Stimulated activated CD8-positive, alpha-beta memory T cell treated with anti-CD3 and anti-CD28 coated beads, Interleukin-4, amount 100 ng/mL, for 4 hours (primary cell): ENCODE measurements at places on chromosomes 2 and 18.

GRCh38 chr2:160308476-160308875, 108.4 kb upstream of the ITGB6 start:
- DNase-seq: no peak

- DNase-seq: no peak
These were observed 55.2 kb downstream of the ZEB2 start for GRCh38 chr2:144464730-144465129.

DNA sequence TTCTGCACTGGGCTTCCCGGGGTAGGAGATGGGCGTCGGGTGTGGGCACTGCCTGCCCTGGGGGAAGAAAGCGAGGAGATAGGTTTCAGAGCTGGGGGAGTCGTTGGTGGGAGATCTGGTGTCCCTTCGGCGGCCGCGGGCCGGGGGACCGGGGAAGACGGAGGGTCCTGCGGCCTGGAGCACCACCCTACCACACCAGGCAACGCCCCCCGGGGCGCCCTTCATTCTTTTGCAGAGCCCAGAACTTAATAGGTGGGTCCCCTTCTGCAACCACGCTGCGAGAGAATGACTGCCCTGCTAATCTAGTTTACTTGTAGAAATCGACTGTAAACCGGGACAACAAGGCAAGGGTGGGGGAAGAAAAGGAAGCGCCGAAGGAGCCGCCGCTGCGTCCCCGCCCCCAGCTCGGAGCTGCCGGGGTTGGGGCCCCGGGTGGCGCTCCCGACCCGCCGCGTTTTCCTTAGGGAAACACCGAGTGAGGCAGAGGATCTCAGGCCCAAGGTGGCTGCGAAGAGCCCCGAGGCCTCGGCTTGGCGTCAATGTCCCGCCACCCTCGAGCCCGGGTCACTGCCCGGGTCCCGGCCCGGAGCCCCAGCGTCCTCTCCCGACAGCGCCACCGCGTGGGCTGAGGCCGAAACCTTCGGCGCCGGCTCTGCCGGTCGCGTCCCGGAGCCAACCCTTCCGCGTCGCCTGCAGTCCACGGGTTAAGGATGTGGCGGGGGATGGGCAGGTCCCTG, 5.4 kb upstream of the SATB2 start:
- DNase-seq: no peak

DNA sequence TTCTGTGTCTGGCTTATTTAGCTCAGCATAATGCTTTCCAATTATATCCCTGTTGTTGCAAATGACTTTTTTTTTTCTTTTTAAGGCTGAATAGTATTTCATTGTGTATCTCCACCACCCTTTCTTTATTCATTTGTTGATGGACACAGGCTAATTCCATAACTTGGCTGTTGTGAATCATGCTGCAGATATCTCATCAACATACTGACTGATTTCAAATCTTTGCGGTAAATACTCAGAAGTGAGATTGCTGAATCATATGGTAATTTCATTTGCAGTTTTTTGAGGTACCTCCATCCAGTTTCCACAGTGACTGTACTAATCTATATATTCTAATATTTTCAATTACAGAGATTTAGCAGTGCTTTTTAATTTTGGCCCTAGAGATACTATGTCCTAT, 266.2 kb downstream of the TMX3 start:
- no peak for DNase-seq

DNA sequence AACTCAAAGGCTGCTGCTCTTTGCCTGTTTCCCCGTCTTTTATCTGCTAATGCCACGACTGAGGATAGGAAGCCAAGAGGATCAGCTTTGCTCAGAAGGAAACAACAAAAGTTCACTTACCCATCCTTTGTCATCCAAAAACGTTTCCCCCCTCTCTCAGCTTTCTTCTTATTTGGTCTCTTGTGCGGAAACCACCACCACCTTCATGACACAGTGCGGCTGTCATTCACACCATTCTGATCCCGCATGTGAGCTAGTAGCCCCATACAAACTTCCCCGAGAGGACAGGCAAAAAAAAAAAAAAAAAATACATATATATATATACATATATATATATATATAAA, 656 bp downstream of the LRRTM4 start:
- DNase-seq: no peak

GRCh38 chr2:17879137-17879912, 858 bp downstream of the KCNS3 start:
- DNase-seq: no peak

DNA sequence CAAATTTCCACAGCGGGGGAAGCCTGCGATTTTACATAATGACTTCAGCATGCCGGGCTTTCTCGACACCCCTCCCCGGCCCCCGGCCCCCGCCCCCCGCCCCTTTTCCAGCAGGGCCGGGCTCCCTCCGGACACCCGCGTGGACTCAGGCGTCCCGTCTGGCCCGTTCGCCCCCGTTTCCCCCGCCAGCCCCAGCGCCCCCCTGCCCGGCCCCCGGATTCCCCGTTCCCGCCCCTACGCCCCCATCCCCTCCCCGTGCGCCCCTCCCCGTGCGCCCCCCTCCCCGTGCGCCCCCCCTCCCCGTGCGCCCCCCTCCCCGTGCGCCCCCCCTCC, 456 bp upstream of the NFATC1 start:
- no peak for DNase-seq

- DNase-seq: no peak
These were observed 672.2 kb downstream of the BCL11A start for GRCh38 chr2:59881218-59881617.

DNA sequence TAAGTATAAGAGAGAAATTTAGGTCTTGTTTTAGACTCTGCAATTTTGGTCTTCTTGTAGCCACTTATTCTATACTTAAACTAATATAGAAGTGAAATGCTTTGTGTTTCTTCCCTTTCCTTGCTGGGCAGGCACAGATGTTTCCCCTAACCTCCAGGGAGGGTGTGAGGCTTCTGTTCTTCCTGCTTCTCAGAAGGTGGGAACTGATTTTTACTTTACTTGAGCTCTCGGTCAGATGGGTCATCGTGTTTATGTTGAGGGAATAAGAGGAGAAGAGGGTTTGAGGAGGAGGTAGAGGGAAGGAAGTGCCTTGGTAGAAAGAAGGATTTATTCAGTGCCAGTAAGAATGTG, 92.5 kb upstream of the CXCR4 start:
- DNase-seq: no peak

GRCh38 chr2:123723706-123724105, 301.4 kb upstream of the CNTNAP5 start:
- no peak for DNase-seq

DNA sequence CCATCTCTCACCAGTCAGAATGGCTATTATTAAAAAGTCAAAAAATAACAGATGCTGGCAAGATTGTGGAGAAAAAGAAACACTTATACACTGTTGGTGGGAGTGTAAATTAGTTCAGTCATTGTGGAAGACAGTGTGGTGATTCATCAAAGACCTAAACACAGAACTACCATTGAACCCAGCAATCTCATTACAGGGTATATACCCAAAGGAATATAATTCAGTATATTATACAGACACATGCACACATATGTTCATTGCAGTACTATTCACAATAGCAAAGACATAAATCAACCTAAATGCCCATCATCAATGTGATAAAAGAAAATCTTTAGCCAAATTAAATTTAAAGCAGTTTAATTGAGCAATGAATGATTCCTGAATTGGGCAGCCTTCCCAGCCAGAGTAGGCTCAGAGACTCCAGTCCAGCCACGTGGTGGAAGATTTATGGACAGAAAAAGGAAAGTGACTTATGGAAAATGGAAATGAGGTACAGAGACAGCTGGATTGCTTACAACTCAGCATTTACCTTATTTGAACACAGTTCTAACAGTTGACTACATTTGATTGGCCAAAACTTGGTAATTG, 377.1 kb upstream of the SLC39A10 start:
- DNase-seq: no peak

- DNase-seq: no peak
These were observed 100.1 kb upstream of the TLK1 start for GRCh38 chr2:171260471-171261424.

DNA sequence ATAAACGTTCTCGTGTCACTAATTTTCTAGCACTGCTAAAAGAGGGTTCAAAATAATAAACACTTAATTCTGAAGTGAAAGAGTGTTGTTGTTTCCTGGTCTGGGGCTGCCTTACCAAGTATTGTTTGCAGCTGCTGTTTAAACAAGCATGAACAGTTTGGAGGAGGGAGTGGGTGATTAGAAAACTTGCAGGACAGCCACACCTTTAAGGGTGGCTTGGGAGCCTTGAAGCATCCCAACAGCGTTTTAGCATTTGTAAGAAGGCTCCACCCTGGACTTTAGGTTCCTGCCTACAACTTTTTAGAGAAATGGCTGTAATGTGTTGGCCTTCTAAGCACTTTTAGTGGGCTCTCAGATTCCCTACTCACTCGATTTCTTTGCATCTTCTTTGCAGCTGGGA, 371.6 kb downstream of the TGIF1 start:
- DNase-seq: no peak

GRCh38 chr18:33123862-33124518, 316.5 kb downstream of the CCDC178 start:
- DNase-seq: no peak

- DNase-seq: no peak
These were observed 104.4 kb downstream of the AFF3 start for GRCh38 chr2:100038011-100038410.

- DNase-seq: no peak
These were observed 41.0 kb downstream of the CDKL4 start for GRCh38 chr2:39202639-39203369.

DNA sequence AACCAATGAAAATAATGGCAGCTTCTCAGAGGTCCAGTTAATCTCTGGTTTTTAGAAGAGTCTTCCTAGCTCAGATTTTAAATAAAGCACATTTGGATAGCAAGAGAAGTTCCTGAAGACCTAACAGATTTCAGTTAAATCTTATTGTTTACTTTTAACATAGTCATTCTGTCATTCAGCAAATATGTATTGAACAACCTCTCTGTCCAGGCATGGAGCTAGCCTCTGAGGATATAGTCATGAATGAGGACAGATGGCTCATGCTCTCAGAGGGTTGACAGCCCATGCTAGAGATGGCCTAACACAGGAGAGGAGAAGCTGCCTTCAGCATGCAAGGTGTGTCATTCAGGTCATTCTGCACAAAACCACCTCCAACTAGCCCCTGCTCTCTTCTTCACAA, 6.2 kb downstream of the CCBE1 start:
- DNase-seq: no peak

GRCh38 chr2:198700319-198700718, 757.4 kb downstream of the SATB2 start:
- DNase-seq: no peak

- no peak for DNase-seq
These were observed 33.0 kb upstream of the PTH2R start for GRCh38 chr2:208373460-208374089.

DNA sequence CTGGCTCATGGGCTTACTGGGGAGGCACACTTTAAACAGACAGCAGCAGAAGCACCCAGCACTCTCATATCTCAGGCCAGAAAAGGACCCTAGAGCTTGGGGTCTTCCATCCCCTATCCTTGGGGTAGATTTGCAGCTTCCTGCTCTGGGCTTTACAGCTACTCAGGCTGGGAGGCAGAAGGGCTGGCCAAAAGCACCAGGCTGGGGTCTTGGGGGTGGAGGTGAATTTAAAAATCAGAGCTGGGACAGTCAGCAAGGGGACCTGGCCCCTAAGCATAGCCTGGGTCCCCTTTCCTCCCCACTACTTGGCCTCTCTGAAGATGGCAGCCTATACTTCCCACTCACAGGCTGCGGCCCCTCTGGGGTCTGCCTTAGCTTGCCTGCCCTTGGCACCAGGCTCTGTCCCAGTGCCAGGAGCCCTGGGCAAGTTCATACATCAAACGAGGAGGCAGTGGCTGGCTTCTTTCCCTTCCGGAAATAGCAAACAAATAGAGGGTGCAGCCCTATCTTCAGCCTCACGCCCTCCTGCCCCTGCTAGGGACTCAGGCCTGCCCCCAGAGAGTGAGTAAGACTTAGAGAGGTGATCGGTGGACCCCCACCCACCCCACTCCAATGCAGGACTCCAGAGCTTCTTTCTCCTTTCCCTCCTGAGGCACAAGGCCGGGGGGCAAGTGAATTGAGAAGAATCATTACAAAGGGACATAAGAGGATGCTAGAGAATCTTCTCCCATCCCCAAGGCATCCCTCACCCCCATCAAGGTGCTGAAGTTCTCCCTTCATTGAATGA, 26.0 kb upstream of the TNS1 start:
- DNase-seq: no peak

DNA sequence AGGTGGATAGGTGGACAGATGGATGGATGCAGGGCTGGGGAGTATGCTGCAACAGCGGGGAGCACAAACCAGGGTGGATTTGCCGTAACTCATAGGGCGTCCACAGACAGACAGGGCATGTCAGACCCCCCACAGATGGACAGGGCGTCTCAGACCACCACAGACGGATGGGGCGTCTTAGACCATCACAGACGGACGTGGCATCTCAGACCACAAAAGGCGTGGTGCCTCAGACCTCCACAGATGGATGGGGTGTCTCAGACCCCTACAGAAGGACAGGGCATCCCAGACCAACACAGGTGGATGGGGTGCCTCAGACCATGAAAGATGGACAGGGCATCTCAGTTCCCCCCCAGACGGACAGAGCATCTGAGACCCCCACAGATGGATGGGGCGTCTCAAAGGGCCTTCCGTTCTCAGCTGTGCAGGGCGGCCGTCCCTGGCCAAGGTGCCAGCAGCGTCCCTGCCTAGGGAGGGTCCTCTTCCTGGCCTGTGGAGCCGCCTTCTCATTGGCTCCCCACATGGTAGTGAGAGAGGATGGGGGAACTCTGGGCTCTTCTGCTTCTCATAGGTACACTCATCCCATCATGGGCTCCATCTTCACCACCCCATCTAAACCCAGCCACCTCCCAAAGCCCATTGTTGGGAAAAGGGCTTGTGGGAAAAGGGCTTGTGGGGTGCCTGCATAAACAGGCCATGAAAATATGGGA, 2.1 kb downstream of the ANKMY1 start:
- no peak for DNase-seq

DNA sequence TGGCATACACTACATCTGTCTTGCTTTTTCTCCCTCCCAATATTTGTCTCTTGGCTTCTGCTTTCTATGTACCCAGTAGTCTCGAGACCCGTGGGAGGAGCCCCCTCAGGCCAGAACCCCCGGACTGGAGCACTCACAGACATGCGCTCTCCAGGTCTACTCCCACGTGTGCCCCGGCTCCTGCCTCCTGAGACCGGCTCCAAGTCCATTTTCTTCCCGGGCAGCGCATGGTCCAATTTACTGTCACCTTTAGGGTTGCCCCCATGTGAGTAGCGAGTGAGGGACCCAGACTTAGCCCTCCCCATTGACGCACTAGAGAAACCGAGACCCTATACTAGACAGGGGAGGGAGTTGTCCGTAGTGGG, 11.8 kb upstream of the TEX51 start:
- DNase-seq: no peak

DNA sequence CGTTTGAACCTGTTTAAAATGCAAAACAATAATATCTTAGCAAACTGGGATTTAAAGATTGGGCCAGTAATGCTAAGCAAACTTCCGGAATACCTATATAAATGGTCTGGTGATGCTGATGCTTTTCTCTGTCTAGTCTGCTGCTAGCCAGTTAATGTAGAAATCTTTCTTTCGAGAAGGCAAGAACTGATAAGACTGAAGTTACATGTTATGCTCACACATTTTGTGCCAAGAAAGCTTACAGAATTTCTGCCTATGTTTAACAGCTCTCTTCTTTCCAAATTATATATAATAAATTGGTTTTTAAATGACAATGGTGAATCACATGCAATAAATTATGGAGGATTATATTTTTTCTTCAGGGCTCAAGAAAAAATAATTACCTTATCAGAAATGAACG, 37.9 kb downstream of the GCA start:
- DNase-seq: no peak
